A549 treated with CpdA at 1 μM for 4 hours (cell line): ENCODE measurements at places on chromosomes 2 and 18. TPM values are rescaled to one million over a fixed set of nuclear protein-coding genes. Genes with fewer than 3 reads are reported as not detected.

The CHRNG gene
- total RNA-seq = not detected in 5 replicates

The CD8B gene
- not detected in 5 replicates for total RNA-seq

The MPV17 gene
- total RNA-seq = 74.7 to 95.4 TPM (median 90.5 TPM) in 5 replicates

The BMPR2 gene
- total RNA-seq = 10.7 to 17.7 TPM (median 15.2 TPM) in 5 replicates

The CKAP2L gene
- 11.5 to 19.6 TPM (median 13.8 TPM) in 5 replicates for total RNA-seq

The C2orf78 gene
- total RNA-seq = not detected in 5 replicates

The AMER3 gene
- not detected in 5 replicates for total RNA-seq

The RNU2-63P gene
- not detected in 5 replicates for total RNA-seq

The MZT2A gene
- total RNA-seq = 107 to 208 TPM (median 187 TPM) in 5 replicates

The VAMP8 gene
- total RNA-seq = 13.5 to 22.3 TPM (median 18.2 TPM) in 5 replicates

The OR6B2 gene
- total RNA-seq = not detected in 5 replicates

The TFCP2L1 gene
- total RNA-seq = 0.68 to 0.98 TPM (median 0.80 TPM) in 5 replicates

The DSG2 gene
- total RNA-seq = 44.3 to 72.4 TPM (median 63.4 TPM) in 5 replicates

The LRRC30 gene
- total RNA-seq = not detected in 5 replicates

The GAL3ST2 gene
- 0.24 to 0.44 TPM (median 0.34 TPM) in 4 of 5 replicates, not detected in the other for total RNA-seq

The CCDC178 gene
- not detected in 5 replicates for total RNA-seq
